CD4-positive, alpha-beta T cell (primary cell): ENCODE measurements at places on chromosomes 6 and 20. TPM values are rescaled to one million over a fixed set of nuclear protein-coding genes. Genes with fewer than 3 reads are reported as not detected.

- H3K27ac ChIP-seq, result no peak overlapping the region
- no peaks in the 10 kb centered on the region for H3K36me3 ChIP-seq
- H3K4me1 ChIP-seq, result no peaks in the 10 kb centered on the region
- no peak for DNase-seq
Measured at GRCh38 chr6:25642667-25643328, 9.2 kb upstream of the SCGN start.

DNA sequence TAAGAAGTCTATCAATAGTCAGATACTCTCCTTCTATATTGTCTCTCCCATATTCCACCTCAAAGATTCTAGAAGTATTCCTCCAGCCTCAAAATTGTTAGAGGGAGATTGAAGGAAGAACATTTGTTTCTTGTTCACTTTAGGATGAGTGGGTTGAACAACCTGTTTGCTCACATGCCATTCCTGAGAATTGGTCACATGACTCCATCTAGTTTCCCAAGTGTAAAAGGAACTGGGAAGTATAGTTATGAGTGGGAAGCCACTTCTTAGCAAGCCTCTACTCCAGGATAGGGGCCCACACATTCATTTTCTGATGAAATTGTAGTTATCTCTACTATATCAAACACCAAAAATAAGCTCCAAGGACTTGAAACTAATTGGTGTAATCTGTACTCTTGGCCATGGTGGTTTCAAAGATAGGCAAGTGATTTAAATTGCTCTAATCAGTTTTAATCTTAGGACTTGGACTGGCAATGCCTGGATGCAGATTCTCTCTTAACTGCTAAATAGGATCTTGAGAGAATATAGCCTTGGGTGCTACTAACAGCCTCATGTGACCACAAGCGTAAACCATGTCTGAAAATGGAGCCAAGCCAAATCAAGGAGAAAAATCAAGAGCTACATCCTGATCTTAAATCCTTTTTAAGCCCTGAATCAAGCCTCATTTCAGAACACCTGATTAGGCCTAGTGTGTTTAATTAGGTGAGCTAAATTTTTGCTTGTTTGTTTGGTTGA, 758.7 kb upstream of the MAN1A1 start:
- H3K4me3 ChIP-seq, result no peak overlapping the region
- H3K27me3 ChIP-seq, result no peaks in the 10 kb centered on the region
- H3K4me1 ChIP-seq, result no peaks in the 10 kb centered on the region
- no peak overlapping the region for H3K27ac ChIP-seq
- no peak for DNase-seq

DNA sequence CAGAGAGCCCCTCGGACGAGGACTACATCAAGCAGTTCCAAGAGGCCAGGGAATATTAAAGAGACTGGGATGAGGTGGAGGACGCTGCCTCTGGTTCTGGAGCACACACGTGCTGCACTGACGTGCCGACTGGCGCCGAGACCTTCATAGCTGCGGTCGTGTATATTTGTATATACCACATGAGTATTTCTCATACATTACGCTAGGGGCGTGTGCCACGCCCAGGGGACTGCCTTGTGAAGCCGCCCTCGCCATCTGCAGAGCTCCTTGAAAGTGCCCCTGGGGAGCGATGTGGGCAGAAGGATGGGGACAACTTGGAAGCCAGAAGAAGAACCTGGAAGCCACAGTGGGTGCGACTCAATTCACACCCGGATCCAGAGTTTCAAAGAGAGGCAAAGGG, 78.3 kb downstream of the ISM1 start:
- no peaks in the 10 kb centered on the region for H3K4me1 ChIP-seq
- DNase-seq, result no peak
- no peaks in the 10 kb centered on the region for H3K36me3 ChIP-seq
- no peak overlapping the region for H3K4me3 ChIP-seq

DNA sequence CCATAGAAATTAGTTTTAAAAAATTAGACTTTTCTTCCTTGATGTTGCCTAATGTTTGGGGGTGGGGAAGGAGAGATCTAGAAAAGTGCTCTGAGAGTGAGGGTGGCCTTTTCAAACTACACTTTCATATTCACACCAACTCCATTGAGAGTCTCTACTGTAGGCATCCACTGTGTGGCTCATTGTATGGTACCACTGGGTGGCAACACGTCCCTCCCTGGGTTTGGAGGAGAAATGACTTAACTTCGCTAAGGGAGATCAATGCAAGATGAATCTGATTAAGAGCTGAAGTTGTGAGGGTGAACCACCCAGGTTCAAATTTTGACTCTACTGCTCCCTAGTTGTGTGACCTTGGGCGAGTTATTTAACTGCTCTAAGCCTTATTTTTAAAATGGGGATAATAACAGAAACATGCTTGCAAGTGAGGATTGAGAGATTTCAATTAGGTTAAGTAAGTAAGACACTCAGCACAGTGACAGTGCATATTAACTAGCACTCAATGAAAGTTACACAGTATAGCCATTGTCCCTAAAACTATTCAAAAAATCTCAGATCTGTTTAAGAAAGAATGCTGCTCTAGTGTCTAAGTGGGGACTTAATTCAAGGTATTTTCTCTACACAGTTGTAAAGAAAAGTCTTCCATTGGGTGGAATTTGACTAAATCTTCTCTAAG, 193.5 kb upstream of the CNR1 start:
- no peak overlapping the region for H3K4me3 ChIP-seq
- H3K27ac ChIP-seq, result no peak overlapping the region
- H3K4me1 ChIP-seq, result no peaks in the 10 kb centered on the region
- no peak for DNase-seq

DNA sequence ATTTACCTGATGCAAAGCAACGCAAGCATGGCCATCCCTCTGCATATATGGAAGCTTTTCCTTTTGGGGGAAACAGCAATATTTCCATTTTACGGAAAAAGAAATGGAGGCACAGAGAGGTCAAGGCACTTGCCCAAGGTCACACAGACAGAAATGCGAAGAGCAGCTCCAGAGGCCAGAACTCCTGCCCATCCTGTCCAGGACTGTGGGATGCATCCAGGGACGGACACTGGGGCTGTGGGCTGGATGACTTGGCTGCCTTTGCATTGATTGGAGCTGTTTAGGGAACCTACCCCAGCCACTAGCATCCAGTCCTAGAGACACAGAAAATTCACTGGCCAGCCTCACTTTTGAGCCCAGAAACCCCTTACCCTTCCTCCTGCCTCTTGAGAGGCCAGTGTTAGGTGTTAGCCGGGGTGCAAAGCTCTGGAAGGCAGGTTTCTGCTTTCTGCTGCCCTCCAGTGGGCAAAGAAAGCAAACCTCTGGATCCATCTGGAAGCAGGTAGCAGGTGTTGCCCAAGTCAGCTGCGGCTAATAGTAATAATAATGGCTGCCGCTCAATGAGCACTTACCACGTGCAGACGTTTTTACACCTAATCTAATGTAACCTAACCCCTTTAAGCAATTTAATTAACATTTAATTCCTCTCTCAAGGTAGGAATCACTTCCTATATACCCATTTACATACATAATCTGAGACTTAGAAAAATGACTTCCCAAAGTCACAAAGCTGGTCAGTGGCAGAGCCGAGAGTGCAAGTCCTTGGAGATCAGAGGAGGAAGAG, 31.7 kb upstream of the CCN5 start:
- peaks cover 5% of the 10 kb centered on the region for H3K4me1 ChIP-seq
- no peak overlapping the region for H3K27ac ChIP-seq
- no peaks in the 10 kb centered on the region for H3K36me3 ChIP-seq
- no peak overlapping the region for H3K4me3 ChIP-seq
- no peaks in the 10 kb centered on the region for H3K27me3 ChIP-seq
- DNase-seq, result peak; percentile 34

GRCh38 chr6:155595284-155595683, 139.6 kb upstream of the NOX3 start:
- H3K4me1 ChIP-seq, result no peaks in the 10 kb centered on the region
- DNase-seq, result no peak
- H3K36me3 ChIP-seq, result no peaks in the 10 kb centered on the region
- no peak overlapping the region for H3K27ac ChIP-seq
- H3K27me3 ChIP-seq, result no peaks in the 10 kb centered on the region
- no peak overlapping the region for H3K4me3 ChIP-seq

ISM1 gene
- total RNA-seq, result 1.1 TPM

TAAR5 gene
- total RNA-seq, result not detected

GRCh38 chr6:95569560-95569959, 7.8 kb upstream of the MANEA start:
- no peaks in the 10 kb centered on the region for H3K4me1 ChIP-seq
- no peak overlapping the region for H3K4me3 ChIP-seq
- no peak overlapping the region for H3K27ac ChIP-seq
- no peak for DNase-seq
- no peaks in the 10 kb centered on the region for H3K27me3 ChIP-seq
- peaks cover 3% of the 10 kb centered on the region for H3K36me3 ChIP-seq

DNA sequence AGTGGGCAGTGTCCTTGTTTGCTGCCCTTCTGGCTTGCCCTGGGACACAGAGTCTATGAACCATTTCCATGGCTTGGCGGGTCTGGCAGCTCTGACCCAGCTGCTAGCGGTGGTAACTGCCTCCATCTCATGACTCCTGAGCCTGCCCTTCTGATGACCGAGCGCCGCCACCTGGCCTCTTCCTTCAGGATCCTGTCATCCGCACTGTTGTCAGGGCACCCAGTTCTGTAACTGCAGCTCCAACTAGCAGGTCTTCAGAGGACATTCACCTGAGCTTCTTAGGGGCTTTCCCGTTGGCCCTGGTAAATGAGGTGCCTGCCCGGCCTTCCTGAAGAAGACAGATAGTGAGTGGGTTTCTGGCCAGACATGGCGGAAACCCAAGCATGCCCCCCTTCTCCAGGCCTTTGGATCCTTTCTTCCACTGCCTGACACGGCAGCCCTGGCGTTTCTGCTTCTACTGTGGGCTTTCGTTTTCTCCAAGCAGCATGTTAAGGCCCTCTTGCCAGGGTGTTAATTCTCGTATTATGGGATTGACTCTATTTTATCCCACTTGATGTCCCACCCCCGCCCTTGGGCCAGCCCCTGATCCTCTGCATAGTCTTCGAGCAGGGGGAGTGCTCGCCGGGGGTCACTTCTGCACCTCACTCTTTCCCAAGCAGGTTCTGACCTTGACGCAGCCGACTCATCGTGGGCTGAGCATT, 24.7 kb downstream of the PACSIN1 start:
- H3K36me3 ChIP-seq, result no peaks in the 10 kb centered on the region
- H3K4me1 ChIP-seq, result peaks cover 13% of the 10 kb centered on the region
- no peaks in the 10 kb centered on the region for H3K27me3 ChIP-seq
- no peak for DNase-seq

BMP2 gene
- not detected for total RNA-seq
